Activated CD4-positive, alpha-beta T cell treated with anti-CD3 and anti-CD28 coated beads, Interleukin-2, amount 10 ng/mL, durations not matched to agents 7 days and 5 days (primary cell): ENCODE measurements at places on chromosomes 1 and 21. TPM values are rescaled to one million over a fixed set of nuclear protein-coding genes. Genes with fewer than 3 reads are reported as not detected.

DNA sequence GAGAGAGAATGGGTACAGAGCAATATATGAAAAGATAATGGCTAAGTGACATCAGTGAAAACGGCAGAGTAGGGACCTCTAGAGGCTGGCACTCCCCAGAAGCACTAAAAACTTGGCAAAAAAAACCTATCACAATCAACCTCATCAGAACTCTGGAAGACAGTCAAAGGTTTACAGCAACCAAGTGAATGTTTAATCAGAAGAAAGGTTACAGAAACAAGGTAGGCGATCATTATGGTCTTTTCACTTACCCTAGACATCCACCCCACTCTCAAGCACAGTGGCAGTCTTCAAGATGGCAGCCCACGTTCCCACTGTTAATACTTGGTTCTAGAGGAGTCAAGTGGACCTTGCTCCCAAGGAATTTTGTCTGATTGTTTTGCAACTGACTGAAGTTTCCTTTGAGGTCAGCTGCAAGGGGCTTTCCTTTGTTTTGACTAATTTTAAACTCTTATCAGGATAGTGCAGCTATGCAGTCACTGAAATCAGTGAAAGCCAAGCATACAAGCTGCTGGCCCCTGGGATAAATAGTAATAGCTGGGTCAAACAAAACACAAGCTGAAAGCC lies 7.2 kb downstream of the KIFAP3 start:
- no peak for DNase-seq

Gene GLIS1
- total RNA-seq = not detected

Gene CNR2
- total RNA-seq = 0.04 TPM

Gene RHOU
- total RNA-seq = 8.4 TPM

Gene OLFML3
- 0.71 TPM for total RNA-seq
